ENCODE measurements at places on chromosomes 11 and 22. TPM values are rescaled to one million over a fixed set of nuclear protein-coding genes. Genes with fewer than 3 reads are reported as not detected.
A peak's percentile ranks its signal among the peaks of the same experiment; 100 is the strongest.

- no peak for DNase-seq
- H3K4me3 ChIP-seq: no peak overlapping the region
- no peak overlapping the region for H3K27ac ChIP-seq
- H3K27me3 ChIP-seq: no peaks in the 10 kb centered on the region
Observed at GRCh38 chr11:41175304-41175972, 284.0 kb downstream of the LRRC4C start.

NPTXR gene
- 1.5 TPM for total RNA-seq

DNA sequence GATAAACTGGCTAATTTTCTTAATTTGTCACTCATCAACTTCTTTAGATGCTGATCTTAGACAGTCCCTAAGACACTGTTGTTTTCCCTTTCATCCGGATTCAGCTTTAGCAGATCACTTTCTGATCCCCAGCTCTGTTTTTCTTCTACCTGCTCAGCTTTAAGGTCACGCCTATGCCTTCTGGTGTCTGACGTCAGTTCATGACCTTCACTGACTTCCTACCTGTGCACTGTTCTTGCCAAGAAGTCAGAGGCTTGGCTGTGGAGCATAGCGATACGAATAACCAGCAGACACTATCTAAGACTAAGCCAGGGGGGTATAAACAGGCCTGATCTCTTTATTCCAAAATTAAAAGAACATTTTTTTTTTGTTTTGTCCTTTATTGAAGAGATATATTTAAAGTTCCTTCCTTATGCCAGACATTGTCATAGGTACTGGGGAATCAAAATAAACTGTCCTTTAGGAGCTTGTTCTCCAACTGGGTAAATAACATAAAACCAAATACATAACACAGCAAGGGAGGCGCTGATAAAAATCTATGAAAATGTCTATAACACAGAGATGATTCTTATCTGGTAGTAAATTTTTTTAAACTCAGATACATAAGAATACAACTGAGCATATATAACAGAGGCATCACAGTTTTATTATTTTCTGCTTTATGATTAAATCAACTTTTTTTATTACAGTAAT, 352.2 kb upstream of the CTSC start:
- H3K4me3 ChIP-seq: no peak overlapping the region
- no peak overlapping the region for H3K27ac ChIP-seq
- H3K36me3 ChIP-seq: no peaks in the 10 kb centered on the region

A4GALT gene
- total RNA-seq: 19.9 TPM

- H3K4me1 ChIP-seq: peaks cover 11% of the 10 kb centered on the region
- H3K27ac ChIP-seq: peak overlapping the region; percentile 85
- H3K27me3 ChIP-seq: no peaks in the 10 kb centered on the region
Observed at GRCh38 chr22:42080287-42080686, 787 bp downstream of the SMDT1 start.

GRCh38 chr22:39243439-39244135, 1.2 kb downstream of the PDGFB start:
- no peaks in the 10 kb centered on the region for H3K36me3 ChIP-seq
- H3K4me3 ChIP-seq: no peak overlapping the region
- peaks cover 63% of the 10 kb centered on the region for H3K27me3 ChIP-seq
- peak; percentile 93 for DNase-seq

DNA sequence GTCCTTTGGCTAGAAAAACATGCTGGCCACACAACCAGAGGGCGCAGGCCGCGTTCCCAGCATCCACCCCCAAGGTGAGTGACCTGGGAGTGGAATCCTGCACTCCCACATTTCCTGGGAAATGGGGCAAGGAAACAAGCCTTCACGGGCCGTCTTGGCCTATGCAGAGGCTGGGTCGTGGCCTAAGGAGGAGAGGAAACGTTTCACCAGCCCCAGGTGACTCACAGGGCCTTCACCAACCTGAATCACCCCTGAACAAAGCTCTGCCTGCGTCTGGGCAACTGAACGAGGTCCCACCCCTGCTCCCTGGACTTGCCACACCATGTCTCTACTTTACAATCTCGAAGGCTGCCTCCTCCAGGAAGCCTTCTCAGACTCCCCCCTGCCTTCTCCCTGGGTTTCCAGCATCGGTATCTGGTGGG, 13.2 kb downstream of the MYH9 start:
- peak overlapping the region; percentile 12 for H3K4me3 ChIP-seq
- H3K27ac ChIP-seq: peak overlapping the region; percentile 87
- DNase-seq: peak; percentile 94
- no peaks in the 10 kb centered on the region for H3K27me3 ChIP-seq

DNA sequence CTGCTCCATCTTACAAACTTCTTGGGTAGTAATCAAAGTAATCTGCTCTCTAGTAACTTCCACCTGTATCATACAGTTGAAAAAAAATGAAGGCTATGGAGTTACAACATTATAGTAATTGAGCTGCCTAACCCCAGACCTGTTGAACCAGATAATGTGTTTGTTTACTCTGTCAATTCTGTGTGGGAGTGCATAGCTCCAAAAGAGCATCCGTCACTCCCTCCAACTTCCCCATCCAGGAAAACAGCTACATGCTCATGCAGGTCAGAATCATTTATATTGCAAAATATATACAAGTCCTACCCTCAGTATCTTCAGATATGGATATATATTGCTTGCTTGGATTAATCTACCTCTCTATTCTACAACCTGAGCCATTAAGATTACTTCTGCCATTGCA, 244.0 kb upstream of the ANO5 start:
- H3K4me3 ChIP-seq: no peak overlapping the region
- H3K27ac ChIP-seq: no peak overlapping the region
- no peaks in the 10 kb centered on the region for H3K4me1 ChIP-seq
- H3K36me3 ChIP-seq: no peaks in the 10 kb centered on the region
- DNase-seq: no peak

CRYBB3 gene
- not detected for total RNA-seq

Measured in osteoblast (primary cell).